ENCODE measurements at places on chromosomes 5 and 9.

- DNase-seq = peak; percentile 0
Observed at GRCh38 chr9:75265525-75265972, 177.2 kb downstream of the OSTF1 start.

DNA sequence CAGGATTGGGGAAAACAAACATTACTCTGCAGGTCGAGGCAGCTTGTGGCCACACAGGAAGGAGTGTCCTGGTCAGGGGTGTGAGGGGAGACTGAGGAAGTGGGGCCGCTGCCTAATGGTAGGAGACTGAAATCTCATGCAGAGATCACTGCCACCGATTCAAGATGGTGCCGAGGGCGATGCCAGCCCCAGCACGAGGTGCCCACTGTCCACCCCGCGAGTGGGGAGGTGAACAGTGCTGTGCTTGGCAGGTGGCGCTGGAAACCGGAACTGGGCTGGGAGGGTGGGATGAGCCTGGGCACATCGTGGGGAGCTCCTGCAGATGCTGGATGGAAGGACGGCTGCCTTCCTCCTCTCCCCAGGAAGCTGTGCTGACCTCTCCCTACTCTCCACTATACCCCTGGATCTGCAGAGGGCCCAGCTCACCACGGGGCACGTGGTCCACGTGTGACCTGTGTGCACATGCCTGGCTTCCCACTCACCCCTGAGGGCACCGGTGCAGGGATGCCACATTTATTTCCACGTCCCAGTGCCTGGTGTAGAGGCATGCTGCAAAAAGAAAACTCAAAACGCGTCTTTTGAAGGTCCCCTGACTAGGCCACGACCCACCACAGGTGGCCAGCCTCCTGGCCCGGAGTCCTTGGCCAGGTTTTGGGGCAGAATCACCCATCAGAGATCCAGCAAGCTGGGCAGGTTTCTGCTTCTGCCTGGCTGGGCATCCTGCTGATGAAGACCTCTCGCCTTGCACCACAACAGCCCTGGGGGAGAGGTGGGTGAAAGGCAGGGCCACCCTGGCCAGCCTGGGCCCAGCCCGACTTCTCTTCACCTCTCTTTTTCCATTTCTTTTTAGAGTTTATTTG lies 71.7 kb upstream of the FCN1 start:
- DNase-seq = no peak

- no peak for DNase-seq
Observed at GRCh38 chr9:81530846-81531245, 158.5 kb downstream of the TLE1 start.

- DNase-seq = no peak
Observed at GRCh38 chr9:34985311-34985899, 4.1 kb upstream of the DNAJB5 start.

DNA sequence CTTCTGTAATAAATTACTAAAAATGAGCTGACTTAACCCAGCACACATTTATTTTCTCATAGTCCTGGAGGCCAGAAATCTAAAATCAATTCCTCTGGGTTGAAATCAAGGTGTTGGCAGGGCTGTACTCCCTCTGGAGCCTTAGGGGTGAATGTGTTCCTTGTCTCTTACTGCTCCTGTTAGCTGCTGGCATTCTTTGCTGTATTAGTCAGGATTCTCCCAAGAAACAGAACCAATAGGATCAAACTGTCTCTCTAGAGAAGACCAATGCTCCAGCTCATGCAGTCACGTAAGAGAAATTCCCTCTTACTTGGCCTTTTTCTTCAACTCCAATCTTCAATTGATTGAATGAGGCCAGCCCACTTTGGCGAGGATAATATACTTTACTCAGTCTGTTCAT lies 15.3 kb upstream of the CD180 start:
- no peak for DNase-seq

DNA sequence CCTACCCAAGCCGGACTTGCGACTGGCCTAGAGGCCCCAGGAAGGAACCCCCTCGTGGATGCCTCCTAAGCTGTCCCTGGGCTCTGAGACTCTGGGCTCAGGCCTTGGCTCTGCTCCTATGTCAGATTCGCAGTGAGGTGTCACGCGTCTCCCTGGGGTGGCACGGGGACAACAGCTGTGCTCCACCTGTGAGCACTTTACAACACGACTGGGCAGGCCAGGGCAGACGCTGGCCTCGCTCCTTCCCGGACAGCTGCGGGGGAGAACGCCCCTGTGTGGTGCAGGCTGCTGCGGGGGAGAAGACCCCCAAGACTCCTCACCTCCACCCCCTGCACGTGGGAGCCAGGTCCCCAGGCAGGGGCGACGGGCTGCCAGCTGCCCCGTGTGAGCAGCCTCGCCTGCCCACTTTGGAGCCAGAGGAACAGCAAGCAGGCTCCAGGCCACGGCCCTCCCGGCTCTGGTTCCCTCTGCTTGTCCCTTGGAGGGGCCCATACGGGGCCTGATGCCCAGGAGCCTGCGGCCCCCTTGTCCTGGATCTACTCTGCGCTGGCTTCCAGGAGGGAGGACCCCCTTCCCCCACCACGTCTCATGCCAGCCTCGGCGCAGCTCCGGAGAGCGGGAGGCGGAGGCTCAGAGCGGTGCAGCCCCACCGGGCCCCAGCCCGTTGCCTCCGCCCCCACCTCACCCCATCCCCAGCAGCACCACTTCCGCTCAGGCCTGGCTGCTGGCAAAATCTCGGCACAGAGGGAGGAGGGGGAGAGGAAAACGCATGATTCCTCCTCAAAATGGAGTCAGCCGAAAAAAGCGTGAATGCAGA lies 36.0 kb downstream of the SARDH start:
- no peak for DNase-seq

DNA sequence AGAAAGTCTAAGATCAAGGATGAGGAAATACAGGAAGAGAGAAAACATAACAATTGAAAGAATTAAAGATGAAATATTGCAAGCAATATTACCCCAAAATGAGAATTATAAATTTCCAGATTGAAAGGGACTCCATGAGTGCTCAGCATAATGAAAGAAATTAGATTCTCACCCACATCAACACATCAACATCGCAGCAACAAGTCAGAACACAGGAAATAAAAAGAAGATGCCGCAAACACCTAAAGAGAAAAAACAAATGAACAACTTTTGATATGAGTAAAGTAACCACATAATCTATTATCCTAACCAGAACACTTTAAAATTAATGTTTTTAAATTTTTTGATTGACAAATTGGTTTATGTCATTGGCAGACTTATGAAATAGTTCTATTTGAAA lies 318.3 kb upstream of the PTGER4 start:
- DNase-seq = no peak

GRCh38 chr5:133421806-133422205 lies 190.5 kb downstream of the FSTL4 start:
- no peak for DNase-seq

GRCh38 chr5:154498994-154499393 lies 21.0 kb upstream of the HAND1 start:
- DNase-seq = no peak

- DNase-seq = no peak
Observed at GRCh38 chr5:57450991-57451876, 31.4 kb downstream of the ACTBL2 start.

- no peak for DNase-seq
Observed at GRCh38 chr9:129256959-129257713, 79.1 kb upstream of the IER5L start.

GRCh38 chr9:135526730-135527571 lies 5.7 kb downstream of the LCN1 start:
- no peak for DNase-seq

DNA sequence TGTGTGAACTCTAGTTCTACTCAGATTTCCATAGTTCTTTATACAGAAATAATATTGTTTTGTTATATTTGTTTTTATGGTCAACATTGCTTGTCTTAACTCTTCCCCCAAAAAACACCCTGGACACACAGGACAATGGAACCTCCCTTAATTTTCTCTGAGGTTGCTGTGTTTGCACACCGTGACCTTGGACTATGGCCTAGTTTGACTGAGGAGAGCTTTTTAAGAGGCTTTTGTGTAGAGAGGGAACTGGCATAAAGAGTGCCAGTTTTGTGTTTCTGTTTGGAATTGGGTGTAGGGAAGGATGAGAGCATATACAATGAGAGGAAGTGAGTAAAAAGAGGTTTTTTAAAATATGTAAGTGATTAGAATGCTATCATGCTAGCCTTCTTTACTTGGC lies 101.1 kb upstream of the MEF2C start:
- DNase-seq = no peak

- no peak for DNase-seq
Observed at GRCh38 chr5:56669534-56670483, 145.5 kb upstream of the MAP3K1 start.

- no peak for DNase-seq
Observed at GRCh38 chr5:123156577-123157296, 67.7 kb downstream of the PRDM6 start.

GRCh38 chr9:136178773-136179075 lies 26.2 kb downstream of the LHX3 start:
- no peak for DNase-seq

DNA sequence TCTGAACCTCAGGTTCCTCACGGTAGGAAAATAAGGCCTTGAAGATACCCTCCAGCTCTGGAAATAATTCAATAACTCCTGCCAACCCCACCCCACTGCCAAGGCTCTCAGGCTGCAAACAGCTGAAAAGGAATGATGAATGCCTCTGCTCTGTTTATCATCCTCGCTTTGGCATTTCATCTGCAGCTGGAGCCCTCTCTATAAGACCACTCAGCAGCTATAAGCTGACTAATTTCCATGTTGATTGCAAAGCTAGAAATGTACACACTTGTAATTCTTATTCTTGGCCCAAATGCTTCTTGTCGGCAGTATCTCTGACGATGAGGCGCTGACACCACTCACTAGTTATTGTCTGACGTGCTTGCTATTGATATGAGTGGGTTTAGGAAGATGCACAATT lies 408.4 kb upstream of the NMUR2 start:
- no peak for DNase-seq

GRCh38 chr9:91415290-91415689 lies 8.3 kb downstream of the NFIL3 start:
- DNase-seq = no peak

GRCh38 chr5:123545506-123545905 lies 33.5 kb downstream of the CSNK1G3 start:
- no peak for DNase-seq

DNA sequence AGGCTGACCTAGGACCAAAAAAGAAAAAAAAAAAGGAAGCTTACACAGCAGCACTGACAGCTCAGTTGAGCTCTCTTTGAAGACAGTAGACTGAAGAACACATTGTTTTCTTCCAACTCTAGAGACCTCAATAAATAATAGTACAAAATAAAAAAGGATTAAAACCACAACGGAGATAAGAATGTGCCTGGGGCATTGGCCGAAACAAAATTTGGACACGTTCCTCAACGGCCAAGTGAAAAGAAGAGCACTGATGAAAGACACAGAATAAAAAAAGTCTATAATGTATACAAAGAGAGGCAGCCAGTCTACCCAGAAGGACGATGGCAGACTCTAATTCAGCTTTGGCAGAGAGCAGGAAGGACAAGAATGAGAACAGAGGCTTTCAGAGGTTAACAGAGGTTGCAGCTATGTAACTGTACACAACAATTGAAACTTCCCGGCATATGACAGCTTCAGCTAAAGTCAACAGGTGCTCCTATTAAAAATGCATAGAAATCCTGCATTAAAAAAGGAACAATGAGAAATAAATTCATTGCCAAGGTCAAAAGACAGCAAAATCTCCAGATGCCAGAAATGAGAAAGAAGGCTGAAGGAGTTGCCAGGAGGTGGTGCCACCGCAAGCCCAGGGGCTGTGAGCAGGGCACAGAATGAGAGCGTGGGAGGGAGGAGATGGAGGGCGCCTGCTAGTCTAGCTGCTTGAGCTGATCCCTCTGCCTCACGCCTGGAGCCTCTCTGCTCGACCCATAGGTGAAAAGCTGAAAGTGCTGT lies 113.9 kb downstream of the DCP2 start:
- no peak for DNase-seq

DNA sequence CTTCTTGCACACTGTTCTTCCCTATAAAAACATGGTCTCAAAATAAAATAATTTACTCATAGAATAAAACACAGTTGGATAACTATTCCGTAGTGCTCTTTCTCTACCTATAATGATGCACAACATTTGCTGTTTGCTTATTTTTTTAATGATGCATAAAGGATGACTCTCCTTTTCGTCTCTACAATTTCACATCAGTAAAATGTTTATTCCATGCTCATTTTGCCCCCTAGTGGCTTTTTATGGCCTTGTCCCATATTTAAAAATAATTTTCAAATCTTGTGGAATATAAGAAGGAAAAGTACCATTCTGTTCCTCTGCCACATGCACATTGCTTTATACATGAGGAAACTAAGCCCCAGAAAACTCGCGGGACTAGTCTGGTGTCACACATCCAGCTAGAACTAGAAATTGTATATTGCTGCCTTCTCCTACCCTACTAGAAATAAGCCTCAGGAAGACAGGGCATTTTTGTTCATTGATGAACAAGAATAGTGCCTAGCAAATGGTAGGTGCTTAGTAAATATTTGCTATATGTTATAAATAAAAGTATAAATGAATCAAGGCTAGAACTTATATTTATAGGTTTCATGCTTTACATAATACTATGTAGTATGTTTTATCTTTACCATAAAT lies 12.7 kb downstream of the KCTD16 start:
- DNase-seq = peak; percentile 24

DNA sequence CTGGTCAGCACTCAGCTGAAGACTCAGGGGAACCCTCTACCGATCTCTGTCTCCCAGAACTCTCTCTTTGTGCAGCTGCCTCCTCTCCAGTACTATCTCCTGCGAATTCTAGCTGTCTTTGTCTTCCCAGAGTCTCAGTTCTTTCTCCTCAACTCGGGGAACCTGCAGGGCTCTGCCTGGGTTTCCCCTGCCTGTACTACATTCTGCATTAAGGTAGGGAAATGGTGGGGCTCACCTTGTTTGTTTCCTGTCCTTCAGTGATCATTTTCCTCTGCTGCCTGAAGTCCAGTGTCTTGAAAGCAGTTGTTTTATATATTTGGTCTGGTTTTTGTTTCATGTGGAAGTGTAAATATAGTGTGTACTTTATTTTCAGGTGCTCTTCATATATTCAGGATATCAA lies 43.1 kb upstream of the IGFBPL1 start:
- no peak for DNase-seq

DNA sequence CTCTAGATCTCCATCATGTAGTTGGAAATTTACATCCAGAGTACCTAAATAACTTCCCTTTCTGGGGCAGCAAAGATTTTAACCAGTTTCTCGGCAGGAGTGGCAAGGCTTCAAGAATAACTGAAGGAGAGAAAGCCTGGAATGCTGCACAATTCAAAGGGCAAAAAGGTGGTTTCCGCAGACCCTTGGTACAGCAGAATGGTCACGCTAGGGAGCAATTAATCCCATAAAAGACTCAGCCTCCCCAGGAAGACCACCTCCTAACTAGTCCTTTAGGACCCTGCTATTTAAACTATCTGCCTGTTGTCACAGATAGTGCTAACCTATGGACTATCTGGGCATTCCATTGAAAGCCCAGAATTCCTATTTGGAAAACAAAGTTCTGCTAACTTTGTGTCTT lies 3.6 kb downstream of the HTR1A start:
- DNase-seq = no peak

- DNase-seq = no peak
Observed at GRCh38 chr5:137594717-137595116, 95.6 kb upstream of the SPOCK1 start.

Data from NCI-H187 (cell line).